ENCODE measurements at places on chromosomes 3 and 15.

DNA sequence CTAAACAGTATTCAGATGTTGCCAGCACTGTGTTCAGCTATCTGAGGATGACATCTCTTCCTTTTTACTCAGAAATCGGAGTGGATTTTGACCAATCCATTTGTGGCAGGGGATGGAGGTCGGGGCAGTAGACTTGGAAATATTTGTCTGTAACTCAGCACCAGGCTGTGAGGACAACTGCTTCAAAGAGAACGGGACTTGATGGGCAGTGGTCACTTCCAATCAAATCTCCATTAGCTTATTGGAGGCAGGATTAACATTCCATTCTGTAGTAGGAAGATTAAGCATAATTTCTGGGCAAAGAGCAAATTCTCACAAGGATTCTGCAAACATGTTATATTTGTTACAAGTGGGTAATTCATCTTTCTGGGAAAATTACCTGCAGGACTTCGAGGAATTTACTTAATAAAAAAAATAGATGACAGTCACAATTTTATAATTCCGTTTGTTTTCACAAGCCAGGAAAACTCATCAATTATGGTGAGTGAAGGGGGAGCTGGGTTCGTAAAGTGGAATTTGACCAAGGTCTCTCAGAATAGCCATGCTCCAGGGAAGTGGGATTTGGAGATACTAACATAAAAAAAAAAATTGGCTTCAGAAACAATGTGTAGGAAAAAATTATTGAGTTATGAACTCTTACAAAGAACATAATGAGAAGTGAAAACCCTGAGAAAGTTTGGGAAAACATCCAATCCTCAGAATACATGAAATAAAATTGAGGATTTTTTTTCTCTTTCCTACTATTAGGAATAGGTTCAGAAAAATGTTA lies 18.1 kb downstream of the CRABP1 start:
- no peak for DNase-seq

DNA sequence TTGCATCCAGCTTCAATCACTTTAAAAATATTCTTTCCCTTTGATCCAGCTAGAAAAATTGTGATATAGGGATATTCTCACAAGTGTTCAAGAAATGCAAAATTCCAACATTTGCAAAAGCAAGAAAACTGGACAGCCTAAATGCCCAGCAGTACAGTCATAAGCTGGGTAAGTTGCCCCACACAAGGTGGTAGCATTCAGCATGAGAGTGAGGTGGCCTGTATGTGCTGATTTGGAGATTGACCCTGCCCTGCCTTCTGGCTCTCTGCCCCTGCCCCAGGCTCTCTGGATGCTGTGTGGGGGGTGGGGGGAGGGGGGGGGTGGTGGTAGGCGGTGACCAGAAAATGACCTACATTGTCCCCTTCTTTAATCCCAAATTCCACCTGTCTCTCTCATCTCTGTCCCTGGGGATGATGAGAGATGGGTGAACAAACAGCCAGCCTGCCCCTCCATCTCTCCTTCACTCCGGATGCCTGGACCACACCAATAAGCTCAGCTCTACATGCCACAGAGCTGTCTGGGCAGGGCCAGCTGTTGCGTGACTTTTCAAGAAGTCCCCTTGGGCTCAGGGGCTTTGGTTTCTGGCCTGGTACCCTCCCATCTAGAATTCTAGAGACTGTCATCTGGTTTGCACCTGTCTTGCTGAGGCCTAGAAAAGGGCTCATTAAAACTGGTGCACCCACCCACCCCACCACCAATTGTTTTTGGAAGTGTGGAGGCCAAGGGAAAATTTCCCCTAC lies 42.2 kb downstream of the SLC28A1 start:
- no peak for DNase-seq

DNA sequence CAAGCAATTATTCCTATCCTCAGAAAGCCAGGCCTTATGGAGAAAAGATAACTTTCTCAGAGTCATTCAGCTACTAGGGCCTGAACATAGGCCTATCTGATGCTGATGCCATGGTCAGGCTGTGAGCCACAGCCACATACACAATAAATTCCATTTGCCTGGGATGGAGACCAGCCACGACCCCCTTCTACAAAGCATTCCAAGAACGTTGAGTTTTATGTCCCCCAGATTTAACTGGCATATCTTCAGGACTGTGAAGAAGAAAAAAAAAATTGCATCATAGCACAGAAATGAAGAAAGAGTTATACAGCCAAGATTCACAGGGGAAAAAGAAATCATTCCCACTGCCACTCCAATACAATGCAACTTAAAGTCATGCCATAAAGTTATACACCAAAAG lies 100.0 kb downstream of the THBS1 start:
- DNase-seq: no peak

GRCh38 chr3:11717301-11717700 lies 73.6 kb upstream of the VGLL4 start:
- DNase-seq: no peak

DNA sequence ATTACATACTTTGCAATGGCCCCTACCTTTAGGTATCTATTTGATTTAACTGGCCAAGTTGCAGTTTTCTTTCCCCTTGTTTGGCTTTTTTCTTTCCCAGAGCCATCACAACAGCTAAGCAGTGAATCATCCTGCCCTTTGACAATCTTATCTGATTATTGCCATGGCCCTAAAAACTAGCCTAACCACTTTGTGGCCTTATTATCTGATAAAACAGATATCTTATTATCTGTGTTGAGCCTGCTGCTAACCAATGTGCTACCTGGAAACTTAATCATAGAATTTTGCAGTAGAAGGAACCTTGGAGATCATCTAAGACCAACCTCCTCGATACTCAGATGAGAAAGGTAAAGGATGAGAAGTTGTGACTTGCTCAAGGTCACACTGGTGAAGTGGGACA lies 37.1 kb downstream of the EIF4E3 start:
- DNase-seq: no peak

GRCh38 chr3:28780480-28780879 lies 431.9 kb upstream of the AZI2 start:
- DNase-seq: no peak

GRCh38 chr3:55771503-55771902 lies 284.4 kb upstream of the WNT5A start:
- no peak for DNase-seq

DNA sequence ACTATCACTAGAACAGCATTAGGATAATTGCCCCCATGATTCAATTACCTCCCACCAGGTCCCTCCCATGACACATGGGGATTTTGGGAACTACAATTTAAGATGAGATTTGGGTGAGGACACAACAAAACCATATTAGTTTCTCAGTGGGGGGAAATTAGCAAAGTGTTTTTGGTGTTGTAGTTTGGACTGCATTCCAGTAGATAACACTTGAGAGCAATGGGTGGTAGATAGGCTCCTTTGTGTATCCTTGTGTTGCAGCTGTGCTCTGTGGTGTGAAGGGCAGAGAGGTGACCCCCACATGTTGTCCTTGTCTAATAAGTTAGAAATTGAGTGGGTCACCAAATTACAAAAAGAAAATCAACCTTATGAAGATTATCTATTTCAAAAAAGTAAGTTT lies 223.8 kb downstream of the SATB1 start:
- no peak for DNase-seq

- no peak for DNase-seq
Observed at GRCh38 chr3:49512781-49513355, 41.4 kb upstream of the BSN start.

GRCh38 chr15:69408841-69409240 lies 5.3 kb upstream of the KIF23 start:
- no peak for DNase-seq

DNA sequence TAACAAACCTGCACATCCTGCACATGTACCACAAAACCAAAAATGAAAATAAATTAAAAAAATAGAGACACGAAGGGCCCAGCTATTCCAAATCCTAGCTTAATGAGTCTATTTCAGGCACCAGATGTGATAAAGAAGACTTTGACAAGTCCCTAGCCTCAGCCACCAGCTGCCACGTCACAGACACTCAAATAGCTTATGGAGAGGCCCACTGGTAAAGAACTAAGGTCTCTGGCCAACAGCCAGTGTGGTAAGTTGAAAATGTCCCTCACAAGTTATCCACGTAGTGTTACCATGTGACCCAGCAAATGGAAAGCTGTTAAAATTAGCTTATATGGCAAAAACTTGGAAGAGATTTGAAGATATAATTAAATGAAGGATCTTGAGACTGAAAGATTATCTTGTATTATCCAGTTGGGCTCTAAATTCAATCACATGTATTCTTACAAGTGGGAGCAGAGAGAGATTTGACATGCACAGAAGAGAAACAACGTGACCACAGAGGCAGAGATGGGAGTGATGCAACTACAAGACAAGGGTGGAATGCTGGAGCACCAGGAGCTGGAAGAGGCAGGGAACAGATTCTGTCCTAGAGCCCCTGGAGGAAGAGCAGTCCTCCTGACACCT lies 10.9 kb downstream of the ACSBG1 start:
- no peak for DNase-seq

DNA sequence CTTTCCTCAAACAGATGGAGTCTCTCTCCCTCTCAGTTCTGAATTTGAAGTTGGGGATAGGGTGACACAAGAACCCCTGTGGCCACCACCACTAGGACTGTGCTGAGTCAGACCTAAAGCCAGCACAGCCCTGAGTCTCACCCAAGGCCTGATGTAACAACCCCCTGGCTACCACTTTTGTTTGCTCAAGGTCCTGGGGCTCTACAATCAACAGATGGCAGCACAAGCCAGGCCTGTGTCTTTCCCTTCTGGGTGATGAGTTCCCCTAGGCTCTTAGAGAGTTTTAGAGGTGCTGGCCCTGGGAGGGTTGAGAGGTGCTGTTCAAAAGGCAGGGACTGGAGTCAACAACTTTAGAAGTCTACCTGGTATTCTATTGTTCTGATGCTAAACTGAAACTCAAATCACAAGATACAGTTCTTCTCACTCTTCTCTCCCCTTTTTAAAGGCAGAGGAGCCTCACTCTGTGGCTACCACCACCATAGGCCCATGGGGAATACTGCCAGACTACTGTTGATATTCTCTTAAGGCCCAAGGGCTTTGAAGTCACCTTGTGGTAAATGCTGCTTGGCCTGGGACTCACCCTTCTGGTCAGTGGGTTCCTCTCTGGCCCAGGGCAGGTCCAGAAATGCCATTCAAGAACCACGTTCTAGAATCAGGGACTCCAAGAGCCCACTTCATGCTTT lies 6.5 kb downstream of the OR5K4 start:
- DNase-seq: peak; percentile 73

GRCh38 chr3:171453180-171453886 lies 6.9 kb downstream of the TNIK start:
- DNase-seq: no peak

GRCh38 chr3:13174803-13175135 lies 101.5 kb upstream of the IQSEC1 start:
- DNase-seq: no peak

DNA sequence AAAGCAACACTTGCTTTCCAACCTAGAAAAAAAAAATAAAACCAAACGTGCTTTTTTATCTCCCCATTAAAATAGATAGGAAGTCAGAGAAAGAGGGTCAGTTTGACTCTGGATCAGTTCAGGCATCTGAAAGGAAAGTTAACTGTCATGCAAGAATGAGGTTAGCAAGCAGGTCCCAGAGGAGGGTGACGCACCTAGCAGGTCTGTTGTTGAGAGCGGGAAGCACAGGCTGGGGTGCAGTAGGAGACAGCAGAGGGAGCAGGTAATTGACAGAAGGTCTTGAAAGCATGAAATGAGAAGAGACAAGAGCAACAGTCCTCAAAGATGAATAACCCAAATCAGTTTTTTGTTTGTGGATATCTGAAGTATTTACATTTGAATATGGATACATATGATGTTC lies 82.5 kb downstream of the ANO10 start:
- DNase-seq: no peak

- no peak for DNase-seq
Observed at GRCh38 chr15:55007561-55007960, 189.2 kb downstream of the RSL24D1 start.

GRCh38 chr3:117586161-117586560 lies 876.6 kb downstream of the TUSC7 start:
- DNase-seq: no peak

GRCh38 chr3:88996691-88997090 lies 110.7 kb upstream of the EPHA3 start:
- no peak for DNase-seq

GRCh38 chr3:20236603-20237002 lies 50.6 kb upstream of the SGO1 start:
- DNase-seq: no peak

- peak; percentile 65 for DNase-seq
Observed at GRCh38 chr15:40256638-40257235, 17.9 kb downstream of the PAK6 start.
